Placental pericyte (primary cell): ENCODE measurements at places on chromosomes 1 and 21. TPM values are rescaled to one million over a fixed set of nuclear protein-coding genes. Genes with fewer than 3 reads are reported as not detected.

HYI gene
- total RNA-seq = 126 and 202 TPM in 2 replicates

KRTAP19-8 gene
- total RNA-seq = not detected in 2 replicates

HHAT gene
- total RNA-seq = 2.8 and 4.2 TPM in 2 replicates

CNIH3 gene
- total RNA-seq = 39.6 and 91.5 TPM in 2 replicates

FNDC5 gene
- total RNA-seq = 0.22 and 0.29 TPM in 2 replicates

TAS1R1 gene
- total RNA-seq = under 0.01 and 0.14 TPM in 2 replicates

MTF2 gene
- 15.1 and 36.5 TPM in 2 replicates for total RNA-seq

APCS gene
- total RNA-seq = not detected in 2 replicates

WNT3A gene
- not detected in 2 replicates for total RNA-seq

HORMAD1 gene
- 0.14 and 2.4 TPM in 2 replicates for total RNA-seq

WDR64 gene
- not detected in 2 replicates for total RNA-seq

C1orf226 gene
- total RNA-seq = 0.29 and 1.5 TPM in 2 replicates

GJA9 gene
- total RNA-seq = not detected in 2 replicates

TENT5C gene
- total RNA-seq = 1.5 and 7.4 TPM in 2 replicates

TMPRSS2 gene
- total RNA-seq = under 0.01 and 0.43 TPM in 2 replicates

CCDC181 gene
- under 0.01 and 0.14 TPM in 2 replicates for total RNA-seq

MCOLN3 gene
- 0.29 and 0.44 TPM in 2 replicates for total RNA-seq

AQP10 gene
- not detected in 2 replicates for total RNA-seq

MATN1 gene
- under 0.01 and 0.44 TPM in 2 replicates for total RNA-seq

GJA8 gene
- not detected in 2 replicates for total RNA-seq
